ENCODE measurements at places on chromosomes 3 and 15.

- DNase-seq, result peak; percentile 98
Measured at GRCh38 chr3:65597226-65597951, 441.3 kb downstream of the MAGI1 start.

- peak; percentile 34 for DNase-seq
Measured at GRCh38 chr3:136305879-136306278, 55.7 kb downstream of the PCCB start.

GRCh38 chr3:23405081-23405480 lies 202.0 kb downstream of the UBE2E2 start:
- no peak for DNase-seq

GRCh38 chr3:188789251-188789650 lies 382.5 kb upstream of the TPRG1 start:
- no peak for DNase-seq

DNA sequence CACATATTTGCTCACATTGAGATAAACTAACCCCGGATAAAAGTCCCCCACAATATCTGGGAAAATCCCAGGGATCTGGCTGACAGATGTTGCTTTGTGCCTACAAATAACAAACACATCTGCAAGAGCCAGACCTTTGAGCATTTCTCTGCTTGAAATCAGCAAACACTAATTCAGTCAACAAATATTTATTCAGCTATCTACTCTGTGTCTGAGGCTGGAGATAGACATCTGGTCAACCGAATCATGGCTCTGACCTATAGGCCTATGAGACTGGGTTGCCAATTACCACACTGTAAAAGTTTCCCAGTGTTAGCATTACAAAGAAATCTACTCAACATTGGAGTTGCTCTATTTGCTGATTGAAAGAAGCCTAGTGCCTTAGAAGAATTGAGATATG lies 201.1 kb upstream of the CADPS start:
- no peak for DNase-seq

DNA sequence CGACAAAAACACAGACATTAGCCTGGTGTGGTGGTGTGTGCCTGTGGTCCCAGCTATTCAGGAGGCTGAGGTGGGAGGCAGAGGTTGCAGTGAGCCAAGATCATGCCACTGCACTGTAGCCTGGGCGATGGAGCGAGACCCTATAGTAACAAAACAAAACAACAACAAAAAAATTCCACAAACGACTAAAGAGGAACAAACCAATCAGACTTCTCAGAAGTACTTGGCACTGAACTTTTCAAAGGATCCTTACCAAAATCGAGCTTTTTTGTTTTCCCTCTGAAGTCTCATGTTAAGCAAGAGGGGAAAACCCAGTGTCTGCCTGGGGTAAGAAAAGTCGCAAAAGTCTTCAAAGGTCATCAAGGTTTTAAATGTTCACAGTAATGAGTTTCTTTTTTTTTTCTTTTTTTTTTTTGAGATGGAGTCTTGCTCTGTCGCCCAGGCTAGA lies 30.1 kb upstream of the TFRC start:
- DNase-seq, result no peak

- no peak for DNase-seq
Measured at GRCh38 chr15:76343313-76343996, 6.9 kb downstream of the ISL2 start.

DNA sequence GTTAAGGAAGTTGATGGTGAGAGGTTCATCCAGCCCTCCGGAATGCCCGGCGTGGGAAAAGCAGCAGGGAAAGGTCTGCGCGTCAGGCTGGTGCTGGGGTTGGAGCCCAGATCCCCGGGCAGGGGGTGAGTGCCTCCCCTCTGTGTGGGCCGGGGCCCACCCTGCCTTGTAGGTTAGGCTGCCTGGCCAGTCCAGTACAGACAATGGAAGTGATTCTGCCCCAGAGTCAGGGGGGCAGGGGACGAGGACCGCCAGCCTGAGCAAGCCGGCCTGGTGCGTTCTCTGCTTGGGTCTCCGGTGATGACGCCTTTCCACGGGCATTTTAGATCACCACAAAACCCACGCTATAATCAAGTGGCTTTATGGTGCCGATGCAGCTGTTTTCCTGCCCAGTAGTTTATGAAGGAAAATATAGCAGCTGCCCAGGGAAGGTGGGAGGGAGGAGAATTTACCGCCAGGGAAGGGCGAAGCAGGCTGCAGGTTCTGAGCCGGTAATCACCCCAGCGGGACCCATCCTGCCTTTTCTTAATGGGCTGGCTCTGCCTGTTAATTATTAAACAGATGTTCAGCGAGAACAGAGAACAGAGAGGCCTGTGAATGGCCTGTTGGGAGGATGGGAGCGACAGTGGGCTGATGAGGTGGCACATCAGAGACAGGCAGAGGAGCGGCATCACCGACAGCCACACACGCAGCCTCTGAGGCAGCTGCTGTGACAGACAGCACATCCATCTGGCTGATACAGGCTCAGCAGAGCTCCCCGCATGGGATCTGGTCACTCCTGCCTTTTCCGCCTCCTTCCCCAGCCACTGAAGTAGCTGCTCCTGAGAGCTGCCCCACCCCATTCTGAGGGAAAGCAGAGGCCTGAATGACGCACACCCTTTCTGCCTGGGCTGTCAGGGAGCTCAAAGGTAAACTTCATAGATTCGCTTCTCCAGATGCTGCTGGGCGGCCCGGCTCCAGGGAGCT lies 35.2 kb downstream of the BDH1 start:
- DNase-seq, result peak; percentile 92

DNA sequence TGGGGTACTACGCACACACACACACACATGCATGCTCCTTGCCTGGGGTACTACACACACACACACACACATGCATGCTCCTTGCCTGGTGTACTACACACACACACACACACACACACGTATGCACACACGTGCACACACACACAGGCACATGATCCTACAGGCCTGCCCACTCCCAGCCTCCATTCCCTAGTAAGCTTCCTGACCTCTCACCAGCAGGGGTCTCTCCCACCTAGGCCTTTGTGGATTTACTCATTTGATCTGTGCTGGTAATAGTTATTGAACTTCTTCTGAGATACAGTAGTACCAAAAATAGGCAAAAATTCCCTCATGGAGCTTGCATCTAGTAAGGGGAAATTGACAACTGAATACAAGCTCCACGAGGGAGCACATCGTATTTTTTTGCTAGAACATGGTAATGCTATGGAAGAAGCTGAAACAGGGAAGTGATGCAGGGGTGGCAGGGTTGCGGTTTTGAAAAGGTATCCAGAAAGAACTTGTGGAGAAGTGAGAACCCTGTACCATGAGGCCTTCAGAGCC lies 19.1 kb downstream of the TTC21A start:
- DNase-seq, result peak; percentile 33

- no peak for DNase-seq
Measured at GRCh38 chr15:32007355-32007960, 22.9 kb upstream of the CHRNA7 start.

DNA sequence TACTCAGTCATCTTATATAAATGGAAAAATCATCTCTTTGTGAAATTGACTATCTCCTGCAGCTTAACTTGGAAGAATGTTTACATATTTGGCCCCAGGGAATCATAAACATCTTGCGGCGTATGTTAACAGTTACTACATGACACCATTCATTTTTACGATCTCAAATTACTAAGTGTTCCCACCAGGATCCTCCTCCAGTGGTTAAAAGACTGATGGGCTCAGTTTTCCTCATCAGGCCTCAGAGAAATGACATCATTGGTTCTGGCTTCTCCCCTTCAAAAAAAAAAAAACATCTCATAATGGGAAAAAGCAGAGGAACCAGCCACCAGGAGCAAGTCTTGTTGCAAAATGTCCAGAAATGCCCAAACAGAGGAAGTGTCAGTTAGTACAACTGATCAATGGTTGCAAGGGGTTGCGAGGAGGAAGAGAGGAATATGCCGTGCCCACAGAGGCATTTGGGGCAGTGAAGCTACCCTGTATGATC lies 70.5 kb upstream of the LIPC start:
- DNase-seq, result no peak

- DNase-seq, result peak; percentile 57
Measured at GRCh38 chr15:40344631-40345120, 3.9 kb upstream of the CCDC9B start.

GRCh38 chr3:79490165-79491028 lies 277.4 kb downstream of the ROBO1 start:
- no peak for DNase-seq

DNA sequence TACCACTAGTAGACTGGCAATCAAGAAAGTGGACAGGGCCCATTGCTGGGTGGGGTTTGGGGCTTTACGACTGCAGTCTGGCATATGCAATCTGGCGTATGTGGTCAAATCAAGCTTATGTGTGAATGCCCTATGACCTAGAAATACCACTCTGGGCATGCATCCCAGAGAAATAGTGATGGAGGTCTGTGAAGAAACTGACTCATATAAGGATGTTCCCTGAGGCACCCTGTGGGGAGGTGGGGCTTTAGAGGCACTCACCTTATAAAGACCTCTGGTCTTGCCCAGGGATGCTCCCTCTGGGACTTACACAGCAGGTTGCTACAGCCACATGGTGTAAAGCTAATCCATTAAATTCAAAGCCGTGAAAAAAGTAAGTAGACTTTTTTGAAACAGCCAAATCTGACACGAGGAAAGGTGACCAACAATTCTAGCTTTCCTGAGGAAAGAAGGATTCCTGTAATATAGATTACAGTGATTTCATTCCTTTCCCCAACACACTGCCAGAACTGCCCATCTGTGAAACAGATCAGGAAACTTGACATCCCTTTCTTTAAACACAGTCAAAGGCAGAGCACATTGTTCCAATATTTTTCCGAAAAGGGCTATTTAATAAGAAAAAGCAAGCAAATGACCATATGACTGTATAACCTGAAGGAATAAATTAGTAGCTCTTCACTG lies 13.6 kb downstream of the RARRES1 start:
- DNase-seq, result no peak

GRCh38 chr15:42465520-42466259 lies 25.3 kb downstream of the ZNF106 start:
- no peak for DNase-seq

DNA sequence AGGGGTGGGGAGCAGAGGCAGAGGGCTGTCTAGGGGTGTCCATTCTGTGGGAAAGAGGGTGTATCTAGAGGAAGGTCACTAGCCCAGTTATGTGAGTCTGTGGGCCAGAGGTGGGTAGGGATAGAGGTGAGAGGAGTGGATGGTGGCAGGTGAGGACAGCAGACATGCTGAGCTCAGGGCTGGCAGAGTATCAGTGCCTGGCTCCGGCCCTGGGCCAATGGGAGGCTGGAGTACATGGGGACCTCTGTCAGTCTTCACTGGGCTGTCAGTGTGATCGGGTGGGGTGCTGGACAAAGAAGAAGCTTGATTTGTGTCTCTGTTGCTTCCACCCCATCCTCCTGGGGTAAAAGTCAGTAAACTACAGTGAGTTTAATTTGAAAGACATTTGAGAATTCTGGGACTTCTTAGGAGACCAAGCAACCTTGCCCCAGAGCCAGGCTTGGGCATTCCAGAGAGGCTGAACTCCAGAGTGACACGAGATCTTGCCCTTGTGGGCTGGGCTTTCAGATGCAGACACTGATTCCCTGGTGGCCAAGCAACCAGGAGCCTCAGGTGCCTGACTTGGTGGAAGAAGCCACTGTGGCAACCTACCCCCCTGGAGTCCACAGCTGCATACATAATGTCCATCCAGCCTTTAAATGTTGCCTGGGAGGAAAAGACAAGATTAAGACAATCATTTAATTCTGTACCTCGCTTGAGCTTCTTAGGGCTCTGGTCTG lies 60.7 kb downstream of the EXOG start:
- DNase-seq, result no peak

- no peak for DNase-seq
Measured at GRCh38 chr3:134352031-134352671, 22.1 kb downstream of the AMOTL2 start.

- no peak for DNase-seq
Measured at GRCh38 chr3:45119824-45120358, 26.3 kb downstream of the CDCP1 start.

DNA sequence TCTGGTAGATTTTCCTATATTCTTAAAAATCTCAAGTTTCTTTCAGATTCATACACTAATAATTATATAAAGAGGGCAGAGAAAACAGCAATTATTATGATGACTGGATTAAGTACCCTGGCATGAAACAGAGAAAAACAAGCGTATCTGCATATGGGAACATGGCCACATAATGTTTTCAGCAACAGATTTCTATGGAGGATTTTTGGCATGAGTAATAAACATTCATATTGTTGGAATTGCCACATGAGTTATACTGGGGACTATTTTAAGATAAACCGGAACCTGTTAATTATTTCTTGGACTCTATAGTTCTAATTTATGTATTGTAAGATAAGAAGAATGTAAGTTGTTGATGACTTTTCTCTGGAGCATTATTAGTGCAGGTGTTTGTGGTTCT lies 112.7 kb downstream of the OXSM start:
- DNase-seq, result no peak

GRCh38 chr15:60704129-60704528 lies 225.2 kb upstream of the ICE2 start:
- no peak for DNase-seq

- no peak for DNase-seq
Measured at GRCh38 chr3:11653298-11654055, 9.8 kb upstream of the VGLL4 start.

GRCh38 chr3:61141697-61142096 lies 109.6 kb downstream of the FHIT start:
- no peak for DNase-seq

- no peak for DNase-seq
Measured at GRCh38 chr3:132342183-132342582, 25.0 kb downstream of the ACP3 start.

DNA sequence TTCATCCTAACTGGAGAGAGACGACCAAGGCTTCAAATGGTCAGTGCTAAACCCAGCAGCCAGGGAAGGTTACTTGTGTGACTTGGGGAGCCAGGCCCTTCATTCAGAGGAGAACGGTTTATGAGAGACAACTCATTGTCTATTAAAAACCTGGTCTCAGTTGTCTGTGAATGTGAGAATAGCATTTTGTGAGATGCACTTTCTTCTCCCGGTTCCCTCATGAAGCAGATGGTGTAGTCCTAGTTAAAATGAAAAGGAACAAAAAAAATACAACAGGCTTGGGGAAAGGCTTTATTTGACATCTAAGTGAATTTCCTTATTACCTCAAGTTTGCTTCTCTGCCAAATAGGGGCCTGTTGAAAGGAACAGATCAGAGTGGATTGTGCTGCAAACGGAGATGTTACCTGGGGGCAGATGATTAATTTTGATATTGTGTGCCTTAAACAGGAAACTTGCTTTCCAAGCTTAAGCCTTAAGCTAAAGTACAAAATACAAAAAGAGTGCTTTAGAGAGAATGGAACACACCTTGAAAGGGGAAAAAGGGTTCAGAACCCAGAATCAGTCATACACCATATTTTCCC lies 202.7 kb upstream of the BHLHE40 start:
- no peak for DNase-seq

- no peak for DNase-seq
Measured at GRCh38 chr3:119862616-119863015, 80.7 kb downstream of the NR1I2 start.

GRCh38 chr3:50591196-50591741 lies 20.3 kb downstream of the CISH start:
- no peak for DNase-seq

GRCh38 chr3:170007031-170007663 lies 30.6 kb upstream of the GPR160 start:
- DNase-seq, result peak; percentile 8

Measured in SW480 (cell line).